ENCODE measurements at places on chromosomes 3 and 15. TPM values are rescaled to one million over a fixed set of nuclear protein-coding genes. Genes with fewer than 3 reads are reported as not detected.

FOXP1 gene
- 12.2 TPM for polyA plus RNA-seq

DNA sequence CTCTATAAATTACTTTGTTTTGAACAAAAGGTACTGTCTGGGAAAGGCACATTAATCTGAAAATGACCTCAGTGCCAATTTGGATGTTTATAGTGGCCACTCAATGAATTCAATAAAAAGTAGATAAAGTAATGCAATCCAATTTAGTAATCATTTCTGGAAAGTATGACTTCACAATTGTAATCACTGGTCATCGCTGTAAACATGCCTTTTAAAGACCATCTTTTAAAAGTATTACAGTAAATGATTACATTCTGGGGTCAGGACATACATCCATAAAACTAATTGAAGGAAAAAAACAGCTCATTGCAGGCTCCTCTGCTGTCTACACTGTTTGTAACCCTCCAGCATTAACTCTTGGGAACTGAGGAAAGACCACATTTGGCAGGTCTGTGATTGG lies 43.2 kb downstream of the HRH1 start:
- DNase-seq: no peak

SCG5 gene
- polyA plus RNA-seq: 102 TPM

GRCh38 chr3:62592408-62592807 lies 219.1 kb upstream of the FEZF2 start:
- no peak for DNase-seq

GRCh38 chr3:37162501-37163245 lies 11.7 kb downstream of the LRRFIP2 start:
- no peak for DNase-seq

DNA sequence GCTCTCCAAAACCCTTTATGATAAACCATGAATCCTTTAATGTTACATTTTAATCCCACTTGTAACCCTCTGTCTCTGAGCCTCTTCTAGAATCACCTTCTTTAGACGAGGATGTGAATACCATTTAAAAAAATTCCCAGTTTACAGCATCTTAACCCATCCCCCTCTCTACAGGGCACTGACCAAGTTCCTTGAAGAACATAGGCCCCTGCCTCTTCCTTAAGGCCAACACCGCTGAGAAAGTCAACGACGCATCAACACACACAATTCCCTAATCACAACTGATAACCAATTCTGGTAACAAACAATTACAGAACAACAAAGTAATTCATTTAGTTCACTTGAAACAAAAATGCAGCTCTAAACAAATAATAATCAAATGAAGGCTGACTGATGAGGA lies 130.3 kb downstream of the DLG1 start:
- DNase-seq: no peak

DNA sequence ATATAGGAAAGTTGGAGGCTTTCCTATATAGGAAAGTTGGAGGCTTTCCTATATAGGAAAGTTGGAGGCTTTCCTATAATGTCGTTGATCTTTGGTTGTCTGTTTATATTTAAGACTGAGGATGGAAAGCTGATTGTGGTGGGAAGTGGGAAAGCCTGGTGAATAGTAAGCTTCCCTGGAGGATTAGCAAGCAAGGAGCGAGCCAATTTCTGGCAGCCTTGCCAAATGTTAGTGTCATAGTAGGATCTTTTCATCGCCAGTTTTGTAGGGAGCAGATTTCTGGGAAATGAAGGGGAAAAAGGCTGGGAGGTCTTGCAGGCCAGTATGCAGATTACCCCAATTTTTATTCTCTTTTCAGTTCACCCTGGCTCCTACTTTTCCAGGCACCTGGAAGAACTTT lies 39.9 kb upstream of the CCNL1 start:
- no peak for DNase-seq
